GM23248 (cell line): ENCODE measurements at places on chromosomes 4 and X. TPM values are rescaled to one million over a fixed set of nuclear protein-coding genes. Genes with fewer than 3 reads are reported as not detected.

GRCh38 chrX:9650091-9650490, 115.6 kb downstream of the GPR143 start:
- DNase-seq, result no peak

DNA sequence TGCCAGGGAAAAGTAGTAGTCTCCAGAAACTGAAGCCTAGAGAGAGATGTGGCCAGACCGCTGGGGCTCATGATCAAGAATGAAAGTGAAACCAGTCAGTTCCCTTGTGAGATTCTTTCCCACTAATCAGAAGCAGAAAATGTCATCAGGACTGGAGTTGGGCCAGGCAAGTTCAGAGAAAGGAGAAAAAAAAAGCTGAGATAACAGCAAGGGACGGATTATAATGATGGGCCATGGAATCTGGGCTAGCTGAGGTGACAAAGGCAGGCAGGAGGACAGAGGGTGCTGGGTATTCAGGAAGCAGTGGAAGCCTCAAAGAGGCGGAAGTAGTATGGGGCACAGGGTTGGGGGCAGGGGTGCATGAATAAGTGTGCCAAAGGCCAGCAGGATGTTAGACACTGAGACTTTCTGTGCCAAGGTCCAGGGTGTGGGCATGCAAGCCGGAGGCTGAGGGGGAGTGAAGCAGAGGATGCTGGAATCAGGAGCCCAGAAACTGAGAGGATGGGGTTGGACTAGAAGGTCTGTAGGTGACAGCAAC, 2.5 kb downstream of the CXorf38 start:
- DNase-seq, result peak; percentile 80

GRCh38 chr4:99126376-99126775, 17.7 kb downstream of the ADH4 start:
- no peak for DNase-seq

The AWAT2 gene
- not detected in 2 replicates for total RNA-seq

- DNase-seq, result no peak
These were observed 9.4 kb upstream of the NKX1-1 start for GRCh38 chr4:1415681-1415981.
